ENCODE measurements at places on chromosomes 3 and 15.

DNA sequence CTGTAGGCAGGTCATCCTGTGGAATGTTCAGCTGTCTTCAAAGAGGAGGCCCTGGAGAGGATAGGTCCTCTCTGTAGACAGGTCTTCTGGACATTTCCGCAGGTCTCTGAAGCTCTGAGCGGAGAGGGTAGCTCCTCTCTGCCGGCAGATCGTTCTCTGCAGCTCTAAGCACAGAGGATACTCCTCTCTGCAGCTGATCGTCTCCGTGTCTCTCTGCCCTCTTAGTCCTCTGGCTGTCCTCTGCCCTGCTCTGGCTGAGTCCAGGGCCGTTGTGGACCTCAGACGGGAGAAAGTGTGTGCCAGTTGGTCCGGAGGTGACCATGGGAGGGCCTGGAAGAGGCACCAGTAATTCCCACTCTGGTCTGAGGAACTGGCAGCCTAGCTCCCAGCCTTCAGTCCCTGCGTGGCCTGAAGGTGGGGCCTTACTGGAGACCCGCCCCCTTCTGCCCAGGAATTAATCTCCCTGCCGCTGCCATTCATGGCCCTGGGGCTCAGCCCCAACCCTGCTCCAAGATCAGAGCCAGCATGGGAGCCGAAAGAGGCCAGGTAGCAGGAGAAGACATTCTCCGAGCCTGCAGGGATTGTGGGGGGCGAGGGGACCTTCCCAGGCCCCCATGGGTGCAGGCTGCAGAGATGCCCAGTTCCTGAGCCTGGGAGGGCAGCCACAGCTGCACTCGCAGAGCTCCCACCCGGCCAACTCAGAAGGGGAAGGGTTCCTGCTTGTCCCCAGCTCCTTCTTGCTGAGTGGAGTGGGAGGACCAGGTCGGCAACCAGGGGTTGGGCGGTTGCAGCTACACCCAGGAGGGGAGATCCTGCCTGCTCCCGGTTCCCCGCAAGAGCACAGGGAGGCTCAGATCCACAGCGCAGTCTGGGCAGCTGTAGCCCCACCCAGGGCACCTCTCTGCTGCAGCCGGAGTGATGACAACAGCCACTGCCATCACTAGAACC is 488.7 kb downstream of the RSL24D1 start:
- no peak for DNase-seq

- DNase-seq, result no peak
Observed at GRCh38 chr15:37142371-37142770, 42.0 kb upstream of the MEIS2 start.

- DNase-seq, result no peak
Observed at GRCh38 chr3:72376956-72377710, 471.1 kb downstream of the SHQ1 start.

DNA sequence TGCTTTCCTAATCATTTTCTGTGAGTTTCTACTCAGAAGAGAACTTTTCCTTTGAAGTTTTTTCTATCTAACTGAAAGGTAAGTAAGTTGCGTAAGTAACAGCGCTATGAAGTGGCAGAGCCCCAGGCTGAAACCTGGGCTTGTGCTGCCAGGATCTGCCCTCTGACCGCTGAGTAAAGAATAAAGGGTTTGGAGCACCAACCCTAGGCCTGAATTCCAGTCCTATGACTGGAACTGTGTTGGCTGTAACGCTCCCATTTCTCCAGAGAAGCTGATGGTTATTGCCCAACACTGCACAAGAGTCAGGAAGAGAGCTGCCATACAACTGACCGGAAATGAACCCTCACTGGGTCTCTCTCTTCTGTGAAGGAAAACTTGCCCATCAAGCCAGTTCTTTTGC is 87.0 kb downstream of the FOXB1 start:
- DNase-seq, result no peak
